Activated naive CD8-positive, alpha-beta T cell treated with anti-CD3 and anti-CD28 coated beads, Interleukin-2, amount 10 ng/mL, durations not matched to agents 7 days and 5 days (primary cell): ENCODE measurements at places on chromosomes 2 and 18.

DNA sequence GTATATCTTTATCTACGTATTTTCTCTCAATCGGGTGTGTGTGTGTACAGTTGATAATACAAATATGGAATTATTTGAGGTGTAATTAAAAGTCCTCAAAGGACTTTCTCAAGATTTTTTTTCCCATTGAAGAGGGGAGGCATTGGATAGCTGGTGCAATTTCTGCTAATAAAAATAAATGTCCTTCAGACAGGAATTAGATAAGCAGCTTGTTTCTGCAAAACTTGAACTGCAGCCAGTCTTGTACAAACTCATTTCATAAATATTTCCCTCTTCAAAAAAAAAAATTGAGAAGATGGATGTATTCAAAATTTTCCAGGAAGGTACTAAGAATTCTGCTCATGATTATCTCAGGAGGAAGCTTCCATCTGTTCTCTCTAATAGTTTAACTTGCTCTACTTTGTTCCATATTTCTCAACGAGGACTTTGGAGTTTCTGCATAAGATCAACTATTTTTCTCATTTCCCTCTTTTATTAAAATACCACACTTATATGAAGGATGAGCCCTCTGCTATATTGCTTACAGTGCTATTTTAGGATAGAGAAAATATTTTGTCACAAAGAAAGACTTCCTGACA, 33.0 kb upstream of the GLS start:
- no peak for DNase-seq

DNA sequence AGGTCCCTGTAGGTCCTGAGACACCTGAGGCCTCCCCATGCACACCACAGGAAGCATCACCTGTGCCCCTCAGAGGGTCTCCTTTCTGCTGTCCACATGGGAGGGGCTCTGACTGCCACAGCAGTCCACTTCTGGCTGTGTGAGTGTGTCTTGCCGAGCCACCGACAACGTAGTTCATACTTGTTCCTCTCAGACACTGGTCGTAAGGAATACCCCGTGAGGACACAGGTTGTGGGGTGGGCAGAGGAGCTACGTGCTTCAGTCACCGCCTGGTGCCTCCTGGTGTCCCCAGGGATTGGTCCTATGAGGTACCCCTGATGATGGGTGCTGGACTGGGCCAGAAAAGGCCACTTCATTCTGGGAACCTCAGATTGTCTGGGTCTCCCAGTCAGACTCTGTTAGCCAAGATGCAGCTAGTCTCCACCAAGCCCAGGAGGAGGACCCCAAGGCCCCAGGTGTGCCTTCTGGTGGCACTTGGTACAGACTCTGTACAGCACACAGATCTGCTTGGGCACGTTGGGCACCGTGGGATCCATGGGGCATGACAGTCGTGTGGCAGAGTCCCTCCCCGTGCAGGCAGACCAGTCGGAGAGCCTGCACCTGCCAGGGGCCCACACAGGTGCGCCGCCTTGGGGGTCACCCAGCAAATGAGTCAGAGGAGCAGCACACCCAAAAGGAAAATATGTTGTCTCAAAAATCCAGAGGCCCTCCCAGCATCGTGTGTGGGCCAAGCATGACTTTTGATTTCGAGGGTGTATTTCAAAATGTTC, 2.5 kb downstream of the ARHGEF4 start:
- no peak for DNase-seq

DNA sequence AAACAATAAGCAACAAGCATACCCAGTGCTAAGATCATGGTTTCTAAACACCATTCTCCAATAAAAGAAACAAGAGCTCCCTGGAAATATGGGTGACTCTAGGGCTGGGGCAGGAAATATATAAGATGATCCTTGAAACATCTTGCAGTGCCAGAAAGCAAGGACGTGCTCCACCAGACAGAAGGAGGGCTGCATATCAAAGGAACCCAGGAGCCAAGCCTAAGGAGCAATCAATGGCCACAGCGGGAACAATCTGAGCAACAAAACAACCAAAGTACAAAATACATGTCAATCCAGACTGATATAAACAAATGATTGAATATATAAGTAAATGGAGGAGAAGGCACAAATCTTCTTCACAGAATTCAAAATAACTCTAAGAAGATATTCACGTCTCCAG, 10.1 kb downstream of the SPIRE1 start:
- DNase-seq = no peak

GRCh38 chr2:112031473-112032223, 23.4 kb upstream of the TMEM87B start:
- DNase-seq = no peak

DNA sequence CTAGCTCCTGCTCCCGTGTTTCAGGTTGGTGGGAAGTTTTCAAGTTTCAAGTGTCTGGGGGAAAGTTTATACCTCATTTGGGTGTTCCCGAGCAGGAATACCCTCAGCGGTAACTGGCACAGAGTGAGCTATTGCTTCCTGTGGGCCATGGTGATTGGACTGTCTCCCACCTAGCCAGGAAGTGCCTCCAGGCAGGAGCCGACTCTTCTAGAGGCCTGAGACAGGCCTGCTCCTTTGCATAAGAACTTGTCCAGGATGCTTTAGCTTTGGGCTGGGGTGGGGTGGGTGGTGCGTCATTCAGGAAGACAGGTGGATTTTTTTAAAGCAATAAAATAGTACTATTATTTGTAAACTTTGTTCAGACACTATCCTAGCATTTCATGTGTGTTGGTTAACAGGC, 23.5 kb upstream of the DNMT3A start:
- DNase-seq = no peak

GRCh38 chr2:218754201-218754600, 27.7 kb upstream of the CYP27A1 start:
- DNase-seq = no peak

GRCh38 chr2:185757356-185757755, 18.8 kb downstream of the FSIP2 start:
- no peak for DNase-seq

DNA sequence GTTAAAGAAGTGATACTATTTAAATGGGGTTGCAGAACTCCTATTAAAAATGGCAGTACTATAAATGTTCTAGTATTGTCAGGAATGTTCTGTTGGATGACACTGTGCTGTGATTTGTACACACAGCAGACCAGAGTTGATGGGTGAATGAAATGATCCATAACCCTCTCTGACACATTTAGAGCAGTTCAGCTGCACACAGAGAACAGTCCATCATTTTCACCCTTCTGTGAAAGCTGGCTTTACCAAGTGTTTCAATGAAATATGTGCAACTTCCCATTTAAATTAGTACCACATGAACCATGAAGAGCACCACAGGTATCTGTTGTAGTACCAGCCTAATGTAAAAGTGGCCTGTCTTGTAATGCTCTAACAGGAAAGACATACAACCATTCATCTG, 981.4 kb downstream of the TMEM182 start:
- DNase-seq = no peak

DNA sequence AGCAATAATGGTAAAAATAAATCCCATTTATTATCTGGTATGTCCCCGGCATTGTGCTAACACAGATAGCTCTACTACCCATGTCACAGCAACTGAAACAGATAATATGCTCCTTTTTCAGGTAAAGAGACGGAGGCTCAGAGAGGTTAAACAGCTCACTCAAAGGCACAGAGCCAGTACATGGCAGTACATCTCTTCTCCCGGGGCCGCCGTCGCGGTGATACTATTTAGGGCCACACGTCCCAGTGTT, 693 bp upstream of the PDK1 start:
- no peak for DNase-seq

GRCh38 chr2:85935746-85936208, 47.0 kb upstream of the ST3GAL5 start:
- DNase-seq = no peak

DNA sequence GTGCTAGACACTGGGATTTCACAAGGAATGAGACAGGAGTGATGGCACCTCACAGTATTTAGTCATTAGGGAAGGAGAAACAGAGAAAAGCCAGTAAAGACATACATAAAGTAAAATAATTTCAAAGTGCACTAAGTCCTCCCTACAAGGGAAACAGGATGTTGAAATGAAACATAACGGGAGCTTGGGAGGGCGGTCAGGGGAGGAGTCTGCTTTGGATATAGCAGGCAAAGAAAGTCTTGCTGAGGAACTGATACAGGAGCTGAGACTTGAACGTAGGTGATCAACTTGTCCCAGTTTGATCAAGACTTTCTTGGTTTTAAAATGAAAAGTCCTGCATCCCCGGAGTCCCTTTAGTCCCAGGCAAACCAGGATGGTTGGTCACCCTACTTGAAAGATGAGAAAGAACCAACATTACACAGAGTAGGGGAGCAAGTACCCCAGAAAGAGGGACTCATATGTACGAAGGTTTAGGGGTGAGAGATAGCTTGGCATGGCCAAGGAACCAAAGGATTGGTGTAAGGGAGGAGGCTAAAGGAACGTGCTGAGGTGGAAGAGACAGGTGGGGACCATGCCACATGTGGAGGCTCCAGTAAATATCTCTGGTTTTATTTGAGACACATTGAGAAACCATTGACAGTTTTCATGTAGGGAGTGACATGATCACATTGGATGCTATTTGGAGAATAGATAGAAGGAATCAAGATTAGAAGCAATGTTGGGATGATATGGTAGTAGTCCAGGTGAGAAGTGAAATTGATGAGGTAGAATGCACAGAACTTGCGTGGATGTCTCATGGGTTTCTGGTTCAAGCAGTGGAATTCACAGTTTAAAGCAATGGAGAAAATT, 28.4 kb downstream of the FBXO48 start:
- no peak for DNase-seq

DNA sequence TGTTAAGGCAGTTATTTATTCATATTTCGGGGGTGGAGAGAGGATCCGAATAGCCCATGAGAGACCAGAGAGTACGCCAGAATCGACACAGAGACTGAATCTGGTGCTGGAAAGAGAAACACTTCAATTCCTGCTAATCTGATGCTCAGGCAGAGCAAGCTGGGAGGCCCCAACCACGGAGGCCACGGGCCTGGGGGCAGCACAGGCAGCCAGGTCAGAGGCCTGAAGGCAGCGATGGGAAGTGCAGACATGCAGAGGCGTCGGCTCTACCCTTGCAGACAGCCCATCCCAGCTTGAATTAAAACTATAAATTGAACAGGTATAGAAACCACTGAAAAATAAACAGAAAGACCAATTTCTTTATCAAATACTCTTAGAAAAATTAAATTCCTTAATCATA, 50.6 kb downstream of the PXDN start:
- no peak for DNase-seq

- no peak for DNase-seq
Observed at GRCh38 chr2:205471776-205472175, 210.5 kb upstream of the NRP2 start.

- no peak for DNase-seq
Observed at GRCh38 chr18:71374294-71375000, 1085.6 kb downstream of the SOCS6 start.

GRCh38 chr18:38923540-38923939, 1357.9 kb upstream of the CELF4 start:
- DNase-seq = no peak

DNA sequence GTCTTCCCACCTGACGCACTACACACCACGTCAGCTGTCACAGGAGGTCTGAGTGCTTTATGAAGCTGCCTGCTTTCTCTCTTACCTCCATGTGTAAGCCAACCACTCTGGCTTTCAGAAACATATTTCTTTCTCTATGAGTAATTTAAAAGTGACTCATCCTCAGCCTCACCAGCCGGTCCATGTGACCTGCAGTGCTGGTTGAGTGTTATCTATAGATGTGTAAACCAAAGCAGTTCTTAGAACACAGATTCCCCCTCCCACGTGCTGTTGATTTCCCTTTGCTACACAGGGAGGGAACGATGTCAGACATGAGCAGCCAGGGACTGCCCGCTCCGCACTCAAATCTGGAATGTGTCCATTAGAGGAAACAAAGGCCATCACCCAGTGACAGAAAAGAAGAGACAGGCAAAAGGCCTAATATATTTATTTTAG, 157.8 kb downstream of the BCL2 start:
- DNase-seq = peak; percentile 64

GRCh38 chr2:140747090-140747489, 1383.7 kb downstream of the LRP1B start:
- no peak for DNase-seq

DNA sequence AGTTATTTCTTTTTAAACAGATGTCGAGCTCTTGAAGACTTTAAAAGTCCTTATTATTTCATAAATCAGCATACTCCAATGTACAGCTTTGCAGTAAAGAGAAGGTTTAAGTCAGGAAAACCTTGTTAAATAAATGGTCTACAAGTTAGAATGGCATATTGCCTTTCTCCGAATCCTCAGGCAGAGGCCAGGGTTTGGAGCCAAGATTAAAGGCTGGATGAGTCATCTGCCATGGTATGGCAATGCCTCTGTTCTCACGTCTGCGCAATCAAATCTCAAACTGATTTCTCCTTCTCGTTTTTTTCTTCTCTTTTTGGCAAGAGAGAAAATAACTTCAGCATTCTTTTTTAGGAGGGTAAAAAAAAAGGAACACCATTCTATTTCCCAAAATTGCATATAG, 5.6 kb upstream of the KCNJ3 start:
- no peak for DNase-seq

GRCh38 chr18:8326763-8327394, 282.4 kb upstream of the RAB12 start:
- DNase-seq = no peak

- no peak for DNase-seq
Observed at GRCh38 chr2:96502891-96503636, 2.1 kb downstream of the NEURL3 start.

DNA sequence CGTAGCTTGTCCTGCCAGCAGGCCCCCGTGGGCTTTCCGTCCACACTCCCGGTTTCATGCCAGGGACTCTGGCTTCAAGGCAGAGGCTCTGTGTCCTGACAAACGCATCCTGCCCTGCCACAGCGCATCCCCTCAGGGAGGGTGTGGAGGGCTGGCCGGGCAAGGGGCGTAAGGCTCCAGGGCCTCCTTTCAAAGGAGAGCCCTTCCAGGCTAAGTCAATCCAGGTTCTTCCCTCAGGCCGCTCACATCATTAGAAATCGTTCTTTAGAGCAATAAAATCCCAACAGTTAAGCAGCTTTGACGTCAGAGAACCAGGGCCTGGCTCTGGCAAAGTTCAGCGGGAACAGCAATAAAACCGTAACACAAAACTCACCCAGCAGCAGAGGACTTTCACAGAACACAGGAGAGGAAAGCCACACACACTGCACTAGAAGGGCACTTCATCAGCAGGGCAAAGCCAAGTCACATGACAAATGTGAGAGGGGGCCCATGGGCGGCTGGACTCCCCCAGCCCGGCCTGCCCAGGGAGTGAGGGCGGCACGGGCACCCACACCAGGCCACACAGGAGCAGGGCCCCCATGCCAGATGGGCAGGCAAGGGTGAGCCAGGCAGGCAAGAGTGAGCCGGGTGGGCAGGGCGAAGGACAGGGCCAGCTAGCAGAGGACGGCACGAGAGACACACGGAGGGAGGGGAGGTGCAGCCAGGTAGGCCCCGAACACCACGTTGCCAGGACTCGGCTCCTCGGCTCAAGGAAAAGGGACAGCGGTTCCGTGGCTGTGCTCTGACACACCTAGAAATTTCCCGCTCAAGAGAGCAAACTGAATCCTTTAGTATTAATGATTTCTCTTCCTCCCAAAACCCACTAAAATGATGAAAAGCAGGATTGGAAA, 52.0 kb downstream of the HDAC4 start:
- DNase-seq = no peak

- peak; percentile 67 for DNase-seq
Observed at GRCh38 chr18:9771261-9771976, 63.3 kb downstream of the RAB31 start.

- DNase-seq = no peak
Observed at GRCh38 chr2:170846314-170846713, 29.6 kb downstream of the GAD1 start.
